Stimulated activated CD8-positive, alpha-beta memory T cell treated with anti-CD3 and anti-CD28 coated beads, Interleukin-4, amount 100 ng/mL, for 1 hour (primary cell): ENCODE measurements at places on chromosomes 4 and X.

DNA sequence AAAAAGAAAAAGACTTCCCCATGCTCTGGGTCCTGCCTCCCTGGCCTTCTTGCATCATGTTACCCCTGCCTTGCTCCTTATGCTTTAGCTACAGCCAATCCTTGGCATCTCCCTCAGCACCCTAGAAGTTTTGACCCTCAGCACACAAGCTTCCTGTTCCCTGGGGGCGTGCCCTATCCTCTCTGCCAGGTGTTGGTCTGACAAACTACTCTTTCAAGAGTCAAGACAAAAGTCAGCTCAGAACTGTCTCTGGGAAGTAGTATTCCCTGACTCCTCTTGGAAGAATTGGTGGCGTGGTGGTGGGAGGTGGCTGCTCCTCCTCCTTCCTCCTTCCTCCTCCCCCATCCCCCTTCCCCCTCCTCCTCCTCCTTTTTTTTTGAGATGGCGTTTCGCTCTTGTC lies 41.0 kb downstream of the PRPS1 start:
- DNase-seq, result no peak

- no peak for DNase-seq
Measured at GRCh38 chrX:129653181-129653970, 1.4 kb downstream of the APLN start.

DNA sequence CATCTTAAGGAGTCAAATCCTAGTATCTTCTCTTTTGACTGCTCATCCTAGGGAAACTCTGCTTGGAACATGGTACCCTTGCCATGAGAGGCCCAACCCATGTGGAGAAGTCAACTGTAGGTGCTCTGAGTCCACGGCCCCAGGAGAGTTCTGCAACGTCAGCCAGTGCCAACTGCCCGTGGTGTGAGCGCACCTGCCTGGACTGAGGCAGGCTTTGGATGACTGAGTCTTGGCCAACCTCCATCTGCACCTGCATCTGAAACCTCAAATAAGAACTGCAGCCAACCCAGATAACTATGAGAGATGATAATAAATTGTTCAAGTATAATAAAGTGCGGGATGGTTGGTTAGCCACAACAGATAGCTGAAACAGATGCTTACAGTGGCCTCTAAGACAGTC lies 772.0 kb downstream of the TRIML1 start:
- DNase-seq, result no peak

DNA sequence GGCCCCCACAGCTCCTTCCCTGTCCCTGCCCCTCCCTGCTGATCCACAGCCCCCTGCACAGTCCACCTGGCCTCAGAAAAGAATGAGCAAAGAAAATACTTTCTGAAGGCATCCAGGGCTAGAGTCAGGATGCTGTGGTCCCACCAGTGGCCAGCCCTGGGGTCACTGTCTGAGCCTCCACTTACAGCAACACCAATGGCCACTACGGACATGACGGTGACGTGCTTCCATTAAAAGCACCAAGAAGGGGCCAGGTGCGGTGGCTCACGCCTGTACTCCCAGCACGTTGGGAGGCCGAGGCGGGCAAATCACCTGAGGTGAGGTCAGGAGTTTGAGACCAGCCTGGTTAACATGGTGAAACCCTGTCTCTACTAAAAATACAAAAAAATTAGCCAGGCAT lies 4.0 kb downstream of the JAKMIP1 start:
- DNase-seq, result no peak

DNA sequence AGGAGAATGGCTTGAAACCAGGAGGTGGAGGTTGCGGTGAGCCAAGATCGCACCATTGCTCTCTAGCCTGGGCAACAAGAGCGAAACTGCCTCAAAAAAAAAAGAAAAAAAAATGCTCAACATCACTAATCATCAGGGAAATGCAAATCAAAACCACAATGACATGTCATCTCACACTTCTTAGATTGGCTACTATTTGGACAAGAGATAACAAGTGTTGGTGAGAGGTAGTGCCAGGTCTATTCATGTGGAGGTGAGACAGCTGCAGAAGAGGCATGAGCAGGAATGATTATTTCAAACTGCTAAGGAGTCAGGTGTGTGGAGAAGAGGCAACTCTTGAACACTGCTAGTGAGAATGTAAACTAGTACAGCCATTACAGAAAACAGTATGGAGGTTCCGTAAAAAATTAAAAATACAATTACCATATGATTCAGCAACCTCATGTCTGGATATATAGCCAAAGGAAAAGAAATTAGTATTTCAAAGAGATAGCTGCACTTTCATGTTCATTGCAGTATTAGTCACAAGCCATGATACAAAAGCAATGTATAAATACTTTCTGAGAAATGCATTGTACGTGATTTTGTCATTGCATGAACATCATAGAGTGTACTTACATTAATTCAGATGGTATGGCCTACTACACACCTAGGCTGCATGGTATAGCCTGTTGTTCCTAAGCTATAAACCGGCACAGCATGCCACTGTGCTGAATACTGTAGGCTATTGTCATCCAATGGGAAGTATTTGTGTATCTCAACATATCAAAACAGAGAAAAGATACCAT lies 75.3 kb downstream of the TMEM144 start:
- no peak for DNase-seq

DNA sequence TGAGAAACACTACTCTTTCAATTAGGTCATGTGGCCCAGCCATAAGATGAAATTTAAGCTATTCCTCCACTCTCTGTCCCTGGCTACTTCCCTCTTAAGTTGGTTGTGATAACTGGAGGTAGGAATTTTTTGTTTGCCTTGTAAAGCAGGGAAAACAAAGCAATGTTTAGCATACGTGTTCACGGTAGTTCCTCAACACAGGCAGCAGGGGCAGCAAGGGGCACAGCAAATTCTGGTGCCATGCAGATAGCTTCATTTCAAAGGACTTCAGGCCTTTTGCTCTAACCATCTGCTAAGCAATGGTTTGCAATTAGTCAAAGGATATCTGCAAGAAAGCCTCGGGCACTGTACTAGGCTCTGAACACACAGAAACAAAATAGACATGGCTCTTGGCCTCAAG lies 330.2 kb downstream of the ZIC3 start:
- no peak for DNase-seq

GRCh38 chr4:168585168-168586091 lies 88.6 kb downstream of the PALLD start:
- no peak for DNase-seq

- DNase-seq, result no peak
Measured at GRCh38 chr4:155197757-155198156, 10.7 kb upstream of the NPY2R start.

DNA sequence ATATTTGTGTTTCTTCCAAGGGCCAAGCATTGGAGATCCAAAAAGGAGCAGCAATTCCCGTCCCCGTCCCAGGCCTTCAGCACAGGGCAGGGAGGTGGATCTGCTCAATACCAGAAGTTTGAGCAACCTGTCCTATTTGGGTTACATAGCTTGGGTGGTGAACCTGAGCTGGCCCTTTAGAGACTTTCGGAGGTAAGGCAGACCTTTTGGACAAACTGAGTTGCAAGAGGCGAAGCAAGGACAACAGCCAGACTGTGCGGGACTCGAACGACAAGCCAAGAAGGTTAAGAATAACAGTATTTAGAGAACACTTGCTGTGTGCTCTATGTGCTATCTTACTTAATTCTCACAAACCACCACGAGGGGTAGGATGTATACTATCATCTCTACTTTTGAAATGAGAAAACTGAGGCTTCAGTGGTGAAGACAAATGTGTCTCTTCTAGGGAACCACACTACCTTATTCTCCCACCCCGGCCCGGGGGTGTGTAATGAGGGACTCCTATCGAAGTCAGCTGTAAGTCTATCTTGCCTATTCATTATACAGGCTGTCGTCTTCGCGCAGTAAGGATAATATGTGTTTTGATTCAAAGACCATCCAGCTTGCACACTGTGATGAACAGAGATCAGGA lies 1.3 kb downstream of the NOP14 start:
- no peak for DNase-seq

DNA sequence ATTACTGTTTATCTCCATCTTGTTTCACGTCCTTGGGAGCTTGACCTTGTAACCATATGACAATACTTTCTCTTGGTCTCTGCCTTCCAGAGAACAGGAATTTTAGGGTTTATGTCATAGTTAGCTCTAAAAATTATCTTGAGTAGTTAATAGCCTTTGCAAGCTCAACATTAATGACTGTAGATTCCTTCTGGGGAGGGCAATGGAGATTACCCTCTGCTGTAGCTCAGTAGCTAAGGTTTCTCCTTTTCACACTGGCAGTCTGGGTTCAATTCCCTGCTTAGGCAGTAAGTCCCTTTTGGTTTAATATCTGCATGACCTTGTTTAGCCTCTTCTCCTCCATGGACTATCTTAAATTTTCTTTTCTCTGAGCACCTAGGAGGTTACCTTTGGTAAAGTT lies 181.7 kb upstream of the GPR101 start:
- no peak for DNase-seq

DNA sequence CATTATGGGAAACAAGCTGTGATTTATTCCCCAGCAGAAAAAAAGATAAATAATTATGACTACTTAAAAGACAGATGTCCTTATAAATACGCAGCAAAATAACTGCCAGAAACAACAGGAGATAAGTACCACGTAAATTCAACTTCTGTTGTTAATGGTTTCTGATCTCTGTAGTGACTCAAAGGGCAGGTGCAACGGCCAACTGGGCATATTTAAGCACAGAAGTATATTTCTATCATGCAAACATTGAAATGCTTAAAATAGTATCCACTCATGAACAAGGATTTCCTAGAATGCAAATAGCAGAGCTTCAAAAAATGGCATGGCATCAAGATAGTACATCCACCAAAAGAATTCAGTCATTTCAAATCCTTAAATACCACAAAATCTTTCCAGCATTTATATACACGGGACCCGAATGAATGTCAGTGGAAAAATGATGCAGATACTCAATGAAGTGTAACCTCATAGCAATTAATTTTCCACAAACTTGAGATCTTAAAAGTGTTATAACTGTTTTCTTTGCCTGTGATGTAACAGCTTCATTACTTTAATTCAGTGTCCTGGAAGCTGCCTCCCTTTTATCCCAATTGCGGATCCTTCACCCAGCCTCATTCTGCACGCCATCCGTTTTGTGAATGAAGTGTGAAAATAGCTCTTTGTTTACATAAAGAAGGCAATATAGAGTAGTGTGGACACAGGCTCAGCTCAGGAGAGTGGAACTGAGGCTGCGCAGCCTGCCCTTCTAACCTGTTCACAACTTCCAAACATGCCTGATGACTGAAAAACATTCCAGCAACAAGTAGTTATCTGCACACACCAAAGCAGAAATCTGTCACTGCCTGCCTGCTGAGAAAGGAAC lies 10.2 kb downstream of the PDGFC start:
- DNase-seq, result no peak

DNA sequence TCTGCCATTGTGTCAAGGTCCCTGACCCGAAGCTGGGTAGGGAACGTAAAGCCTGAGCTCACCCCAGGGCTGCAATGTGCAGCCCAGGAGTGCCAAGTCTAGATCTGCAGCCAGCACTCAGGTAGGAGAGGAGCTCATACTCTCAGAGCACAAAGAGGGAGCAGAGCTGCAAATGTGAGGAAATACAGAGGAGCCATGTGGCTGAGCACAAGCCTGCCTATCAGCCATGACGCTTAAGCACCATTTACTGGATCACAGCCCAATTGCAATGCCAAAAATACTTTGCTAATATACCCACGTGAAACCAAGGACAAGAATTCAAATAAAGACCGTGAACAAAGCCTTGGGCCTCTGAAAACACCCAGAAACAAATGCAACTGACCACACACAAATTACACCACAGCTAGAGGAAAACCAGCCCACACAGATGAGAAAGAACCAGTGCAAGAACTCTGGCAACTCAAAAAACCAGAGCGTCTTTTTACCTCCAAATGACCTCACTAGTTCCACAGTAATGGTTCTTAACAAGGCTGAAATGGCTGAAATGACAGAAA lies 69.0 kb upstream of the HPF1 start:
- no peak for DNase-seq

GRCh38 chr4:114677346-114677979 lies 78.9 kb downstream of the UGT8 start:
- DNase-seq, result no peak

DNA sequence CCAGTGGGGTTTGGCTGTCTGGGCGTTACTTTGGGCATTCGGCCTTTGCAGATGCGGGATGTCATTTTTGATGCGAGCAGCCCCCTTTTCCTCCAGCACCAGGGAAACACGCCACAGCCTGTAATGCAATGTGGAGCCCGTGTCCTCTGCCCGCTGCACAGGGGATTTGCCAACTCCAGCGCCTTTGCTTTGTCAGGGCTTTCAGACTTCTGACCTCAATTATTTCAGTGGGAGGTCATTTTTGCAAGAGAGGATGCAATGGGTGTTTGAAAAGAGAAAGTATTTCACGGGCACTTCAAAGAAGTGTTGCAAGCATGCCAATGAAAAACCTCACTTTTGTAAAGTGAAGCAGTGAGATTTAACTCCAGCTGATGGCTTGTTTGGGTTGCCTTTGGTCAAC lies 11.5 kb downstream of the CLCN4 start:
- DNase-seq, result no peak

GRCh38 chr4:111954550-111954949 lies 190.7 kb upstream of the FAM241A start:
- no peak for DNase-seq

DNA sequence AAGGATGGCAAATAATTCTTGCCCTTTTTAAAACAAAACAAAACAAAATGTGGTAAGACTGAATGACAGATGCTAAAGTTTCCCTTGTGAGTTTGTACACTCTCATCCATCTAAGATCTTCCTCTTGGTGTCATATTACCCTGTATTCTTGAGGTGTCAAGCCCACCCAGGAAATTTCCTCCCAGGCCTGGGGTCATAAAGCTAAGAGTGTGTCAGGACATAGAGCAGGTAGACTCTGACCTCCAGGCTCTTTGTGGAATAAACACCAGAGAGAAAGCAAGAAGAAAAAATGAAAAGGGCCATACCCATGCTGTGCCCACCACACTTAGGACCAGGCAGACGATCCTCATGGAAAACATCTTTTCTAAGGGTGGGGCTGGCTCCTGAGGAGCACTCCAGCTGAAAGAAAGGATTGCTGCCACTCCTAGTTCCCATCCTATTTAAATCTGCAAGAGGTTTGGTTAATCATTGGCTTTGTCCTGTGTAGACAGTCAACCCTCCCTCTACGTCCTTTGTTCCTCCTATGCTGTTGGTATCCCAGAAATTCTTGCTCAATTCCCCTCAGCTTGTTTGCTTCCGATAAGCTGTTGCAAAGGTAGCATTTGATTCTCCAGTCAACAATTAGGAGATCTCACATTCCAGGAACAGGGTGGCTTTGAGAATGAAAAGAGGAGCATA lies at the start of gene FGA:
Gene FGA (minus strand): TSS at position 414 of the 678 bp plus-strand sequence. CDS start 55 bp downstream, at position 359.
- DNase-seq, result no peak

DNA sequence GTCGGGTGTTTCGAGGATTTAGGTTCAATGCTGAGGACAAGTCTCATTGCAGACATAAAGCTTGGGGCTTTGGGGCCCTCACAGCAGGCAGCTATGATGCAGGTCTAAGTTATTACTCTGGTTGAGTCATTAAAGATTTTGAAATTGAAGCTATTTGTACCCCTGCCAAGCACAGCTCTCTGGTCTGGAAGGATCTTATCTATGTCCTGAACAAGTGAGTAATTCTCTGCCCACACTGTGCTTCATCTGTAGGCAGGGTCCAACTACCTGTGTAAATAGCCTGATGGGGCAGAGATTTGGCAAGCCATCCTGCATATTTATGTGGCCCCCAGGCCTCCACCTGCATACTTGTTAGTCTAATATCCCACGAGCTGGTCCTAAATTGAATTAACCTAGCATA lies 41.4 kb upstream of the MAGEA4 start:
- DNase-seq, result no peak

- DNase-seq, result no peak
Measured at GRCh38 chr4:86993909-86994681, 59.3 kb downstream of the AFF1 start.

- no peak for DNase-seq
Measured at GRCh38 chrX:32281853-32282252, 929.5 kb downstream of the DMD start.

- no peak for DNase-seq
Measured at GRCh38 chr4:55553441-55554201, 6.9 kb upstream of the CLOCK start.
